NCI-H345 (cell line): ENCODE measurements at places on chromosomes 11 and 22.

- DNase-seq, result peak; percentile 88
These were observed 55.9 kb downstream of the RTN4R start for GRCh38 chr22:20211997-20212753.

DNA sequence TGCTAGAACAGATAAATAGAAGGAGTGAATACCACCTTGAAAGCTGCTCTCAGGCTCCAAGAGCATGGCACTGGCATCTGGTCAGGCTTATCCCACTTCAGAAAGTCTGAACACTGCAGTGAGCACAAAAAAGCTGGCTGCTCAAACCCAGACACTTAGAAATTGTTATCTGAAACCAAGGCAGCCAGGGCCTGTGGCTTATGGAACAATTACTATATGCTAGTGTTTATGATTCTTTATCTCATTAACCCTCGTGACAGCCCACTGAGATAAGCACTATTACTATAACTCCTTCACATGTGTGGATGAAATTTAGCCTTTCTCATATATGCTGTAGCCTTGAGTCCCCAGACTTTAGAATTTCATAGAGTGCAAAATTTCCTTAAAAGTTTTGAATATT lies 400.2 kb downstream of the RAB38 start:
- DNase-seq, result no peak

DNA sequence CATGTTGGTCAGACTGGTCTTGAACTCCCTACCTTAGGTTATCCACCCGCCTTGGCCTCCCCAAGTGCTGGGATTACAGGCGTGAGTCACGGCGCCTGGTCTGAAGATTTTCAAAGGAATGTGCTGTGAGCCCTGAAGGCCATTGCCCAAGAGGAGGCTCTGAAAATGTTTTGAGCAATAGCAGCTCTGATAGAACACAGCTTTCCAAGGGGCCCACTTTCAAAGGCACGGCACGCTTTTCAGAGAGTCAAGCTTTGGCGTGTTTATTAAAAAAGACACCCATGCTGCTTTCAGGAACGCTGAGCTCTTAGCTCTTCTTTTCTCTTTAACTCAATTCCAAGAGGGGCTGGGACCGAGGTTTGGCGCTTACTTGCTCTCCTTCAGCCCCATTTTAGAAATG lies 73.8 kb upstream of the CDON start:
- no peak for DNase-seq

DNA sequence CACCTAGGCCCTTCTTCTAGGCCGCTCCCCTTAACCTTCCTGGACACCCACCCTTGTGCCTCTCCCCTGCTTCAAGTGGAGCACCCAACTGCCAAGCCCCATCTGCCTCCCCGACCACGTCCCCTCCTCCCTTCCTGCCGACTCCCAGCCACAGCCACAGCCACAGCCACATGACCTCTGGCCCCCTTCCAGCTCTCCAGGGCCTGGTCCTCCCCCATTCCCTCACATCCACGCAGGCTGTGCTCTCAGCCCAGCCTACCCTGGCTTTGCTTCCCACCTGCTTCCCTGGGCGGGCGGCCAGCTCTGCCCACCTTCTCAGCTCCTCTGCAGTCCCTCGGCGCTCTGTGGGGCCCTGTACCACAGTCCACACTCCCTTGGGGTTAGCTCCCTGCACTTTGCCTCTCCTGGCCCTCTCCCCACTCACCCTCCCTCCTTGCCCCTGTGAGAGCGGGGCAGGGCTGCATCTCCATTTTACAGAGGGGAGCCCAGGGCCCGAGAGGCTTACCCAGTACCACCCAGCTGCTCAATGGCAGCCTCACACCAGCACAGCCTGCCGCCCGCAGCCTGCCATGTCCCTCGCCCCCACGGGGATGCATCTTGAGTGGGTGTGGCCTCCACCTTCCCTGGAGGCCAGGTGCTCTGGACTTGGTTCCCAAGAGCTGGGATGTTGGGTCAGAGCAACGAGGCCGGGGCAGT lies 20.3 kb downstream of the PARVG start:
- DNase-seq, result no peak

DNA sequence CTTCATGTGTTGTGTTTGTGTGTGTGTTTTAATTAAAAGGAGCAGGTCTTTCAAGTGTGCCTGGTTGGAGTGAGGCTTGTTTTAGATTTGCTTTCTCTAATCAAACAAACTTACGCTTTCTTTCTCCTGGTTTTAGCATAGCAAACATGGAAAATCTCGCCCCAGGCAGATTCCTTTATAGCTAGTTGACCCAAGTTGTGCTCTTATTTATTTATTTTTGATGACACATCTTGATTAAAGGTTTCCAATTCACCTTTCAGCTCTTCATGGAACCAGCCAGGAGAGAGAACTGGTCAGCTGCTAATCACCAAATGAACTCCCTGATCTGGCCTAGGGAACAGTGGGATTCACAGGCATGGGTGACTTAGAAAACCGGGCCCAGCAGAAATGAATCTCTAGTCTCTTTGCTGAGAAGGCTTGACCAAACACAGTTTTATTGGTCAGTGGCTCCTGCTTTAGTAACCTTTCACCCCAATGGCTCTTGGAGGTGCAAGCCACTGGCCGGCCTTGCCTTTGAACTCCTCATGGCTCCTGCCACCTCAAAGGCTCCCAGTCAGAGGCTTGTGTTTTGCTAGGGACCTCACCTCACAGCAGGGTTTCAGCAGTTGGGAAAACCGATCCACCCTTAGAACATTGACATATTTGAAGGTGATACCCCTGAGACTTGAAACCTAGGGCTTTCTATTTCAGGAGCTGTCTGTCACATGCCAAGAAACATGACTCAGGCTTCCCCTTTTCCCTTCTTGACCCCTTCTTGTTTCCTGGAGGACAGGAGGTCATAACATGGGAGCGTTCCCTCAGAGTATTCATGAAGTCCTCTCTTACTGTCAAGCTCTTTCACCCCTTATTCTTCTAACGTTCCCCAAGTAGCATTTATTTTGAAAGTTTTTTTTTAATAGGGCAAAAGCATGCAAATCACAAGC lies 48.8 kb downstream of the EXT2 start:
- DNase-seq, result no peak

DNA sequence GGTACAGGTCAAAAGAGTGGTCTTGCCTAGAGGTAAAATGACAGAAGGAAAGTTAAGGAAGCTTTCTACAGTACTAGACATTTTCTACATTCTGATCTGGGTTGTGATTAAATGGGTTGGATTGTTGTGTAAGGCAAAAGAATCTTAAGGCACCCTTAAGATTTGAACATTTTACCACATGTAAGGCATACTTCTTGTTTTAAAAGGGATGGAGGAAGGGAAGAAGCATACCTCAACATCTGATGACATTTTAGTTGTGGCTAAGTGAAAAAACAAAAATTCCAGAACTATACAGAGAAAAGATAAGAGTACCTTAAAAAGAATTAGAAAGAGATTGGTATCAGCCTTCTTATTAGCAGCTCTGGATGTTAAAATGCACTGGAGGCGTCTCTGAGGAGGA lies 356.0 kb upstream of the CADM1 start:
- no peak for DNase-seq
